Activated T-helper 9 cell treated with anti-CD3 and anti-CD28 coated beads, Interleukin-2, amount 50 U/mL, for 16 hours (primary cell): ENCODE measurements at places on chromosomes 16 and 17.

DNA sequence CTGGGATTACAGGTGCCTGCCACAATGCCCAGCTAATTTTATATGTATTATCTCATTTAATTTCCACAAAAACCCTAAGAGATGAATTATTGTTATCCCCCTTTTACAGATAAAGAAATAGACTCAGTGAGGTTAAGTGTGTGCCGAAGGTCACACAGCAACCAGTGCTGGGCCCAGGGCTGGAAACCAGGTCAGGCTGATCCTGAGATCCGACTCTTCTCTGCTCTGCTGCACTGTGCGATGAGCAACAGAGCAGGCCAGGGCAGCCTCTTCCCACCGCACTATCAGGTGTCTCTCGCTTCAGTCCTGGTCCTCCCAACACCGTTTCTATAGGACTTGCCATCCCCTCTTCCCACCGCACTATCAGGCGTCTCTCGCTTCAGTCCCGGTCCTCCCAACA is 24.8 kb downstream of the GINS3 start:
- DNase-seq: no peak

DNA sequence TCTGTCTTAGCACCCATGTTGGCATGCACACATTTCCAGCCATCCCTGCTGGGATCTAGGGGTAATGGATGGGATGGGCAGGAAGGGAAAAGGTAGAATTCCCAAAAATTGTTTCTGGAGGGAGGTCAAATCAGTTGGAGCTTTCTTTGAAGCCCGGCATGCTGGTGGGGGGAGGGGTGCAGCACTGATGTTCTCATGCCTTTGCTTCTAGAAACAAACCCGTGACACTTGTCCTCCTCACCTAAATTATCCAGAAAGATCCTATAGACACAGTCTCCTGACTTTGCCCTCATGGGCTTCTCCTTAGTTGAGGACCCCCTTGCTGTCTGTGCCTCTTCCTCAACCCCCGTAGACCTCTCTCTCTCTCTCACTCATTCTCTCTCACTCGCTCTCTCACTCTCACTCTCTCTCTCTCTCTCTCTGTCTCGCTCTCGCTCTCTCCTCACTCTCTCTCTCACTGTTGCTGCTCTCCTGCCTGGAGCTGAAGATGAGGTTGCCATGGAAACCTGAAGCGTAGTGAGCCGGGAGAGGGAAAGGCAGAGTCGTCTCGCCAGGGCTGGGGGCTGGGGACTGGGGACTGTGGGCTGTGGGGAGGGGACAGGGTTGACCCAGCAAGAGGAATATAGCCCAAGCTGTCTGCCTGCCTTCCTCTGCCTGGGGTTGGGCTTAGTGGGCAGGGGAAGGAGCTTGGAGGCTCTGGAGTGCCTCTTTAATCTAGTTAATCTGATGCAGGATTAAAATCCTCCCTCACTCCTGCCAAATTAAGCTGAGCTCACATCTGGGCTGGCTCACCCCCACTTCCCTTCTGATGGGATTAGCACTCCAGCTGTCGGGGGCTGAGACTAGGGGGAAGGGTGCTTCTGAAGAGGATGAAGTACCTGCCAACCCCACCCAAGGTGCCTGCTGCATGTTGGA is 16.1 kb downstream of the LASP1 start:
- no peak for DNase-seq

DNA sequence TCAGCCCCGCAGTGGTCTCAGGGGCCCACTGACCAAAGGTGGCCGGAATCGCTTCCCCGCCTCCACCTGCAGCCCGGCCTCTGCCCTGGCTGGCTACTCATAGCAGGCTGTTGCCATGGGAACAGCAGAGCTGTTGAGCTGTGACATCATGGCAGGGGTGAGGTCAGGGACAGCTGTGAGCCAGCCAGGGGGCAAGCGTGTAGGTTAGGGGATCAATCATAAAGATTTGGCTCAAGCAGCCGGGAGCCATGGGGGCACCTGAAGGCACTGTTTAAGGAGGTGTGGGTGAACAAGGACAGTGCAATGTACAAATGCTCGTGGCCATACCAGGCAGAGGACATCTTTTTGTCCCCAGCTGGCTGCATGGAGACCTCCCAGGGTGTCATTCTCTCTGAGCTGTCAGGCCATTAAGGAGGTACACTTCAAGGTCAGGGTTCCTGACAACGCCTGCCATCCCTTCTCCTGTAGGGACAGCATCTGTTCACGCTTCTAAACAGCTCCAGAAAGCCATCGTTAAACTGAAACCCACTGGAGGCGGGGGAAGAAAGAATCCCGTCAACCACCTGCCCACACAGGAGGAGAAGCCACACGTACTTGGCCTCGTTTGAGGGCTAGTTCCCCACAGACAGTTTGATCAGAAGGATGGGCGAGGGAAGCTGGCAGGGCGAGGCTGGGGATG is at the start of gene CEP295NL:
CEP295NL (minus strand) TSS at position 101 of the 679 bp plus-strand sequence. CDS start 1,373 bp downstream, outside the sequence.
- DNase-seq: no peak

- no peak for DNase-seq
Measured at GRCh38 chr16:78230832-78231231, 131.4 kb downstream of the WWOX start.

- DNase-seq: no peak
Measured at GRCh38 chr17:56549501-56549900, 44.0 kb upstream of the NOG start.

DNA sequence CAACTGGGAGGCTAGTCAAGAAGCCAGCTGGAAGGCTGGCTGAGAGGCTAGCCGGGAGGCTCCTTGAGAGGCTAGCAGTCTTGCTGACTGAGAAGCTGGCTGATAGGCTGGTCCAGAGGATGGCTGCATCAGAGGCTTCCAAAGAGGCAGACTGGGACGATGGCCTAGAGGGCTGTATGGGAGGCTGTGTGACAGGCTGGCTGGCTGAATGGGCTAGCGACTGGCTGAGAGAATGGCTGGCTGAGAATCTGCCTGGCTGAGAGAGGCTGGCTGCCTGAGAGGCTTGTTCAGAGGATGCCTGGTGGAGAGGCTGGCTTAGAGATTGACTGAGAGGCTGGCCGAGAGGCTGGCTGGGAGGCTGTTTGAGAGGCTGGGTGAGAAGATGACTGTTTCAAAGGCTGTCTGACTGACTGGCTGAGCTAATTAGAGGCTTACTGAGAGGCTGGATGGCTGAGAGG is 34.8 kb upstream of the ACSM2B start:
- DNase-seq: no peak

- no peak for DNase-seq
Measured at GRCh38 chr17:74427048-74427762, 4.7 kb upstream of the GPRC5C start.

DNA sequence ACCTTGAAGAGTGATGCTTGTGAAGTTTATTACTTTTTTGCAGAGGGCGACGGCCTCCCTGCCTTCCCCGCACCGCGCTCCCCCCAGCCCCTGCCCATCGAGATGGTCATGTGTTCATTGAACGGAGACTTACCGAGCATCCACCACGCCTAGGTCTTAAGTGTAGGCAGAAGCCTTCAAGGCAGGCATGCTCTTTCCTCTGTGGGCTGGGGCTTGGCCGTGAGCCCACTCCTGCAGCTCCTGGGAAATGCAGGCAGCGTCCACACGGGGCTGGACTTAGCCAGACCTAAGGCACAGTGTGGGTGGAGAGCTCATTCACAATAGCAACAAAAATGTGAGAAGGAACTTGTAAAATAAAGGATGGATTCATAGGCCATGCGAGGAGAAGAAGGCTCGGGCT is 19.2 kb downstream of the RNF213 start:
- no peak for DNase-seq

- no peak for DNase-seq
Measured at GRCh38 chr17:38900978-38901656, 24.3 kb upstream of the LASP1NB start.

DNA sequence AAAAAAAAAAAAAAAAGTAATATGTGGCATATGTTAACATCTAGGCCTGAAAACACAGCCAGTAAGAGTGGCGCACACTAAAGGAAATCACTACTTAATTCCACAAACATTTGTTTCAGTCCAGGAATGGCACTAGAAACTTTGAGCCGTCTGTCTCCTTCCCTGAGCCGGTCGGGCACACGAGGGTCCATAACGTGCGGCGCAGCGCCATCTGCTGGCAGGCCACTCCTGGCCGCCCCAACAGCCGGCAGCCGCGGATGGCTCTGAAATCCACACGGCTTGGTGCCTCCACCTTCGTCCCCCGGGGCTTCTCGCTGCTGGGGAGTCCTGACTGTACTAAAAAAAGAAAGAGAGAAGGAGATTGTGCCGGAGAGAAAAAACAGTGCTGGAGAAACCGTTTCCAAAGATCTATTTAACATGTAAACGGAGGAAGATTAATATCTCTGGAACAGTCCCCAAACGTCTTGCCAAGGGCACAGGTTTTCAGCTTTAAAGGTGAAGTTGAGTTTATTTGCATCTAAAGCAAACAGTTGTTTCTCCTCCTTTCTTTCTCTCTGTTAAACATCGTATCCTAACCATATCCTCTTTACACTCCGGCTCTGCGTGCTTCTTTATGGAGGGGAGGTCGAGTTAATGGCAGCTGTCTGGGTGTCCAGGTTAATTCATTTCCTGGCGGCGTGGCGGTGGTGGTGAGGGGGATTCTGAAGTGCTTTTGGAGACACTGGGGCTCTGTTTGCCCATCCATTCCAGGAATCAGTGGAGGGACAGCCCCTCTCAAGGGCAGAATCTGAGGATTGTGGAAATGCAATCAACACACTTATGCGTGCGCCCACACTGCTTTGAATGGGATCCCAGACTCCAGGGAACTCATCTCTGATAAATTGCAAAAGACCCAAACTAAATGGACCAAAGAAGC is 611.3 kb upstream of the SALL1 start:
- no peak for DNase-seq

DNA sequence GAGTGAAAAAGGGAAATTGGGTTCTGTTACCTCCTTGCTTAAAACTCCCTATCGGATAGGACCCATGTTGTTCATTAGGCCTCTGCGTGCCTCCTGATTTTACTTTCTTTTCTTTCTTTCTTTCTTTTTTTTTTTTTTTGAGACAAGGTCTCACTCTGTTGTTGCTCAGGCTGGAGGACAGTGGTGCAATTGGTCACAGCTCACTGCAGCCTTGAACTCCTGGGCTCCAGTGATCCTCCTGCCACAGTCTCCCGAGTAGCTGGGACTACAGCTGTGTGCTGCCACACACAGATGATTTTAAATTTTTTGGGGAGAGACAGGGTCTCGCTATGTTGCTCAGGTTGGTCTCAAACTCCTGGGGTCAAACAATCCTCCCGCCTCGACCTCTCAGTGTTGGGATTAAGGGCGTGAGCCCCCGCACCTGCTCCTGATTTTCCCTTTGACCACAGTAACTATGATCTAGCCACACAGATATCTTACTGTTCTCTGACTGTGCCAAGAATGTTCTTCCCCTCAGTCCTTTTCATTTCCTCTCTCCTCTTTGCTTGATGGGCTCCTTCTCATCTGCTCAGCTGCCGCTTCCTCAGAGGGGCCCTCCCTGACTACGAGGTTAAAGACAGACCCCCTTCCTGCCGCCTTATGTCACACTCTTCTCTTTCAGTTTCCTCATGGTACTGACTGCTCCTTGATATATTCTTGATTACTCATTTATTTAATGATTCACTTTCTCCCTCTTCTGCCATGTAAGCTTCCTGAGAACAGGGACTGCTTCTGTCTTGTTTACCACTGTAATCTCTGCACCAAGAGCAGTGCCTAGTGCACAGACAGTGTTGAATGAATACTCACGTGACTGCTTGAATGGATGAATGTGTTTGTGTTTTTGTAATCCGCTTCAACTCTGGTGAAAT is 44.3 kb downstream of the LCMT1 start:
- DNase-seq: no peak

DNA sequence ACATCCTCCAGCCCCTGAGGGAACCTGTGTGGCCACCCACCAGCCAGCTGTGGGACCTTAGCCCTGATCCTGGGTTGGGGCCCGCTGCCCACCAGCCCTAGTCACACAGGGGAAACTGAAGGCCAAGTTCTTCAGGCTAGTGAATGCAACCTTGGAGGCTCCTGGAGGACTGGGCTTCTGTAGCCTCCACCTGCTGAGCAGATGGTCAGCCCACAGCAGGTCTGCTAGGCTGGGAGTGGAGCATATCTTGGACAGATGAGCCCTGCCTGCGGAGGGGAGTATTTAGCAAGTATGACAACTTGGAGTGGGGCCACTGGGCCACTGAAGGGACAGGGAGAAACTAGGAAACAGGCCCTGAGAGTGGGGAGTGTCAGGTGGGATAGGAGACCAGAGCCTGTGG is 4.1 kb downstream of the DPEP3 start:
- DNase-seq: no peak

GRCh38 chr17:67863624-67864247 is 38.4 kb downstream of the BPTF start:
- no peak for DNase-seq

GRCh38 chr16:48918520-48919258 is 308.7 kb upstream of the N4BP1 start:
- no peak for DNase-seq

- no peak for DNase-seq
Measured at GRCh38 chr16:15493466-15494180, 59.2 kb downstream of the BMERB1 start.
